ENCODE measurements at places on chromosomes 6 and 20.

- no peak for DNase-seq
Measured at GRCh38 chr6:46380152-46380807, 111.0 kb downstream of the RCAN2 start.

DNA sequence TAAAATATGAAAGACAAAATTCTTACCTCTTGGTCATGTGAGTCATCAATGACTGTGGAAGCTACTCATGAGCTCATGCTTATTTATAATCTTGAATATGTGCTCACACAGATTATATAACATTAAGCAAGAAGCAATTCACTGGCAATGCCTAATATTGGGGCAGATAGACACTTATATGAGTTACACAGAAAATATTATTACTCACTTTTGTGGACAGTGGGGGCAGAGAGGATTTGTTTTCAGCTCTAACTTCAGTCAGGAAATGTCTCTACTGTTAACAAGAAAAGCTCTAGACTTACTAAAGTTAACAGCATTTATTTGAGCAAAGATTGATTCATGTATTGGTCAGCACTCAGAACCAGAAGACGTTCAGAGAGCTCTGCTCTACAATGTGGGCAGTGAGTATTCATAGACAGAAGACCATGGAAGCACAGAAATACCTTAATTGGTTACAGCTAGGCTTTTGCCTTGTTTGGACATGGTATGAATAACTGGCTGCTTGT, 85.8 kb upstream of the AHI1 start:
- no peak for DNase-seq

DNA sequence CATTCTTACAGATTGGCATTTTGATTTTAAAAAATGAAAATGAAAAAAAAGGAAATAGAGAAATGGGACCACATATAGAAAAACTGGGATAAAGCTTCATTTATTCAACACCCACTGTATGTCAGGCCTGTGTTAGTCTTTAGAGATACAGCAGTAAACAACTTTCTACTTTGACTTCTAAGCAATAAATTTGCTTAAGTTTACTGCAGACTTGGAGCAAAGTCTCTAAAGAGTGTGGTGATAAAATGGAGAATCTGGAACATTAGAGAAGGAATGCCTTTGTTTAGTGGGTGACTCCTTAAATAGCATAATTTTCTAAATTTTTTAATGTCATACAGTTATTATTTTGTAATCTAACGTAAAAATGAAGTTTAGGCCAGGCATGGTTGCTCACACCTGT, 80.7 kb upstream of the CNKSR3 start:
- DNase-seq, result no peak

DNA sequence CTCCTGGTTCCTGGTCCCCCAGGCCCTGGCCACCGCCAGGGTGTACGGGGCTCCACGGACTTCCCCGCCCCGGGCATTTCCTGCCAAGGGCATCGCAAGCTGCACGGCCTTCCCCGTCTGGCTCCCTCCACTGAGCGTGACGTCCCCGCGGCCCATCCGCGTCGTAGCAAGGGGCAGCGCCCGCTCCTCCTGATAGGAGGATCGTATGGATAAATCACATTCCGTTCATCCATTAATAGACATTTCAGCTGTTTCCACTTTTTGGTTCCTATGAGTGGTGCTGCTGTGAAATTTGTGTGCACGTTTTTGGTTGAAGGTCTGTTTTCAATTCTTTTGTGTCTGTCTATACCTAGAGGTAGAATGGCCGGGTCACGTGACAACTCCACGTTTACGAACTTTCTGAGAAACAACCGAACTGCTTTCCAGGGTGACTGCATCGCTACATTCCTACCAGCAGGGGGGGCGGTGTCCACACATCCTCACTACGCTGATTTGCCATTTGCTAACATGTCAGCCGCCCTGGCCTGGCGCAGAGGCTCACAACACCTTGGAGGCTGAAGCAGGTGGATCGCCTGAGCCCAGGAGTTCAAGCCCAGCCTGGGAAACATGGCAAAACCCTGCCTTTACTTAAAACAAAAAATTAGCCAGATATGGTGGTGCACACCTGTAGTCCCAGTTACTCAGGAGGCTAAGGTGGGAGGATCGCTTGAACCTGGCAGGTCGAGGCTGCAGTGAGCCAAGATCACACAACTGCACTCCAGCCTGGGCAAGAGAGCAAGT, 37.7 kb downstream of the KCNQ2 start:
- peak; percentile 74 for DNase-seq

GRCh38 chr20:62427172-62428001, at the start of gene RBBP8NL:
Gene RBBP8NL, minus strand, starts transcription at chr20:62427539. Its CDS starts 7,892 bp downstream, at chr20:62419647.
- DNase-seq, result no peak

GRCh38 chr6:107275330-107275865, 160.1 kb upstream of the BEND3 start:
- DNase-seq, result no peak

DNA sequence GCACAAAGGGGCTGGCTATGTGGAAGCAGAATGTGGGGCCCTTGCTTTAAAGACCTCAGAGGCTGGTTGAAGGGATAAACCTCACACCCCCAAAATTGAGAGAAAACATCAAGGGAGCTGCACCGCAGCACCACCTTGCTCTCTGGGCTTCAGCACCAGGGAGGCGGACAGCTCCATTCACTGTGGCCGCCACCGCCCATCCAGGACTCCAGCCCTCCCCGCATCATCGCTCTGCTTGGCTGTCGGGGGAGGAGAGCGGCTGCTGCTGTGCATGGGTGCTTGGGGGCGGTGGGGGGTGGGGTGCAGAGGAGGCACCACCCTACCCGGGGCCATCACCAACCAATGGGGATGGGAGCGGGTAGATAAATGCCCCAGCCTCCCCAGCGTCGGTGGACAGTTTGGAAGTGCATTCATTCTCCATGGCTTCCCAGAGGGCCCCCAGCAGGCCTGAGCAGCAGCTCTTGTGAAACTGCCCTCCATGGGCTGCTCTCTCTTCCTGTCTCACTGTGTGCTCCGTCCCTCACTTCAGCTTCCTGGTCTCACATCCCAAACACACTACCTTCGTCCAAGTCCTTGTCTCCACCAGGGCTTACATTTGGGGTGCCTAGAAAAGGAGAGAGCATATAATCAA, 75.7 kb upstream of the BHLHE23 start:
- DNase-seq, result no peak

GRCh38 chr20:46635514-46636136, 15.6 kb downstream of the SLC13A3 start:
- no peak for DNase-seq

DNA sequence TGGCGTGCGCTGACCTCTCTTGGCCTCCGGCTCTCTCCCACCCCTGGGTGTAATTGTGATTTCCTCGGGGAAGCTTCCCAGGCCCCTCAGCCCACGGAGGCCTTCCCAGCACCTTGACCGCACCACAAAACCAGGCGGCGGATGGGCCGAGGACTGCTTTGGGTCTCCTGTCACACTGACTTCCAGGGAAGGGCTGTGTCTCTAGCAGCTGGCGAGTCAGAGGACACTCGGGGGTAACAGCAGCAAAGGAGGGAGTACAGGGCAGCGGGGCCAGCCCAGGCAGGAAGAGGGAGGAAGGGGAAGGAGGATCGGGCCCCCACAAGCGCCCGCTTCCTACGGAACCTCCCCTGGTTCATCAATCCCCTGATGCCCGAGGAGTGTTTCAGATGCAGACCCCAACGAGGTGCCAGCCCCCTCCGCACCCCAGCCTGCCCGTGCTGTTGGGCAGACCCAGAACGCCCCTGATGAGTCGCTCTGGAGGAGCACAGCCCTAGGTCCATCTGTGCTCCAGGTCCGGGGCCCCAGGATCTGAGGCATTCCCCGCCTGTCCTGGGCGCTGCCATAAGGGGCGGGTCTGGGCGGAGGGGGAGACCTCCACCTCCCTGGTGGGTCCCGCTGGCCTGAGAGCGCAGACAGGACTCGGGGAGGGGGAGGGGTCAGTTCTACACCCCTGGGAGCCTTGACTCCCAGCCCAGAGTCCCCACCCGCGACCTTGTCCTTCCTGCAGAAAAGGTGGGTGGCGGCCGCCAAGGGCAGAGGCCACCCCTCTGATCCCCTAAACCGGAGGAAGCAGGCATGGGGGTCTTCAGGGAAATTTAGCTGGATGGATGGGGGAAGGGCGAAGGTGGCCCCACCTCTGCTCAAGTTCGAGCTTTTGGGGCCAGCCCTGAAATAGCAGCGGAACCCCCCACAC, 956 bp downstream of the CHRNA4 start:
- no peak for DNase-seq

GRCh38 chr20:53597521-53598120, 4.0 kb upstream of the ZNF217 start:
- no peak for DNase-seq

DNA sequence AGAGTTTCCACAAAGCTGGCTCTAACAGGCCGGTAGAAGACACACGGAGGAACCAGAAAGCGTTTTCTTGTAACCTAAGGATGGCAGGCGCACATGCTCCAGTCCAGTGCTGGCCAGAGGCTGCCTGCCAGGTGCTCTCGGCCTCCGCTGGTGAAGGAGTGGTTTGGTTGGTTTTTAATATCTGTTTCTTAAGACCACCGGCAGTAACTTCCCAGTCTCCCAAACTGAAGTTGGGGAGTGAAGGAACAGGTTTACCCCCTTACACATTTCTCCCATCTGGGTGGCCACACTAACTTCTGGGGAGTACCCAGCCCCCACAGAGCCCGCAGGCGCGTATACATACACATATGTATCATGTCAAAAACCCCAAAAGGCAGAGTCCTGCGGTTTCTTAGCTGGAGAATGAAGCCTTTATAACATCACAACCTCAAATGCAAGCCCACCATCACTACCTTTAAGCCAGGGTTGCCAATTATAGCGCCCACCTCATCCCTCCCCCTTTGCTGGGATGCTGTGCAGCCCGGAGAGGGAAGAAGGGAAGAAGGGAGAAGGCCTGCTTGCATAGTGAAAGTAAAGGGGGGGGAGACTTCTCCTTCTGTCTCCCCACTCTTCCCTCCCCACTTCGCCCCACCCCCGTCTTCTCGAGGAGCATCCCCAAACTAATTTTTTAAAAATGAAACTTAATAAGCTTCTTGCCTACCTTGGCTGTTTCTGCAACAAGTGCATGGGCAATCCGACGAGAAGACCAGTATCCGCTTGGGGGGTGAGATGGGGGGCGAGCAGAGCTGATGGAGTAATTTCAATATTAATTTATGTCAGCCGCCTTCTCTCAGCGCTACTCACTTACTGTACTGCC, 1.0 kb downstream of the TRERF1 start:
- DNase-seq, result peak; percentile 22

Data from activated T-cell treated with anti-CD3 and anti-CD28 coated beads for 24 hours (primary cell).